ENCODE measurements at places on chromosomes 16 and 17.

DNA sequence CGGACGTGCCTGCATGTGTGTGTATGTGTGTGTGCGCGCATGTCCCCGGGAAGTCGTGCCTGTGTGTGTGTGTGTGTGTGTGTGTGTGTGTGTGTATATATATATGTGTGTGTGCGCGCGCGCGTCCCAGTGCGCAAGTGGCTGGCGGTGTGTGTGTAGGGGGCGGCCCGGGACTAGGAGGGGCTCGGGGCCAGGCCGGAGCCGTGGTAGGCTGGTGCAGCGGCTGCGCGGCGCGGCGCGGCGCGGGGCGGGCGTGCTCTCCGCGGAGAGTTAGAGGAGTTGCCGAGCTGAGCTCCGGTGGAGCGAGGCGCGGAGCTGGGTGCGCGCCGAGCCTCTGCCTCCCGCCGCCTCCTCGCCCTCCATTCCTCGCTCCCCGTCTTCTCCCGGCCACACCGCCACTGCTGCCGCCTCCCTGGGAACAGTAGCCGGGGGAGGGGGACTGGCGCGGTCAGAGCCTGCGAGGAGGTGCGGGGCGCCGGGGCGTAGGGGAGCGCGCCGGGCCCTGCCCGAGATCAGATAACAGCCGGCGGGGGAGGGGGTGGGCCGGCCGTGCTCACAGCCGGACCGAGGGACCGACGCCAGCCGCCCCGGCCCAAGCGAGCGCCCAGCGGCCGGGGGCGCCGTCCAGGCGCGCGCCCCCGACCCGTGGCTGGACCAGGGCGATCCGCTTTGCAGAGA lies at the start of gene KCNJ12:
Gene KCNJ12, plus strand, starts transcription at position 277 of the 678 bp plus-strand sequence. CDS start 38,986 bp downstream, outside the sequence.
- DNase-seq: peak; percentile 32

- no peak for DNase-seq
Observed at GRCh38 chr17:29927546-29927945, 2.5 kb downstream of the SSH2 start.

DNA sequence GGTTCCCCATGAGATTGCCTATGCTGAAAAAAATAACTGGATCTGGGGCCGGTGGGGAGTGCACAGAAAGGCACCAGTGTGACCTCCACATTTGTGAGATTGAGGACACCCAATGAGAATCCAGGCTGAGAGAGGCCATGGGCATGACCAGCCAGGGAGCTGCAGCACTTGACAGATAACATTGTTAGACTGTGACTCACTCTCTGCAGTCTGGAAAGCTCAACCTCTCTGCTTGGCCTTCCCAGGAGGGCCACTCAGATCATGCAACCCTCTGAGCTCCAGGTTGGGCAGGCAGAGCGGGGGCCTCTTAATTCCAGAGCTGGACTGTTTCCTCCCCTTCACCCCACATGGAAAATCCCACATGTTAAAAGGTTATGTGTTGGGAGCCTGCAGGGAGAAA lies 30.1 kb downstream of the FZD2 start:
- DNase-seq: peak; percentile 53

DNA sequence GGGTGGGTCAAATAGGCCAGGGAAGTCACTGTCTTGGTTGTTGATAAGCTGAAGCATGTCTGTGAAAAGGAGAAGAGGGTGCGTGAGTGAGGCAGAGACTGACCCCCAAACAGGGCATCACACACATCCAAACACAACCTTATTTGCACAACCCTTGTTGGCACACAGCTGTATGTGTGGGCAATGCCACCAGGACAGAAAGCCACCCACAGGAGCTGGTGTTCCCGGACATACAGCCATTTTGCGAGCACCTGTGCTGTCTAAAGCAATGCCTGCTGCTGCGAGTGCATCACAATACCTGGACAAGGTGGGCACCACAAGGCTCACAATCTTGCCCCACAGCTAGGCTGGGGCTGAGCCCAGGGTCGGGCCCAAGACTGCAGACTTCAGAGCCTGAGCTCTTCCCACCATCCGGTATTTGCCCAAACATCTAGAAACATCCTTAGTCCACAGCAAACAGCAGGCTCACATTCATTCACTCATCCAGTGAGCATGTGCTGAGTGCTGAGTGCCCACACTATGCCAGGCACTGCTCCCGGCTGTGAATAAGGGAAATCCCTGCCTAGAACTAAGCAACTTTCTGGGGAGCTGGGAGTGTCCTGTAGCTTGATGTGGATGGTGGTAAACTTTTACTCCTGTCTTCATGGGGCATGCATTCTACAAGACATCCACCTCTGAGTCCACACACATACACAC lies 16.2 kb downstream of the SREBF1 start:
- DNase-seq: no peak

DNA sequence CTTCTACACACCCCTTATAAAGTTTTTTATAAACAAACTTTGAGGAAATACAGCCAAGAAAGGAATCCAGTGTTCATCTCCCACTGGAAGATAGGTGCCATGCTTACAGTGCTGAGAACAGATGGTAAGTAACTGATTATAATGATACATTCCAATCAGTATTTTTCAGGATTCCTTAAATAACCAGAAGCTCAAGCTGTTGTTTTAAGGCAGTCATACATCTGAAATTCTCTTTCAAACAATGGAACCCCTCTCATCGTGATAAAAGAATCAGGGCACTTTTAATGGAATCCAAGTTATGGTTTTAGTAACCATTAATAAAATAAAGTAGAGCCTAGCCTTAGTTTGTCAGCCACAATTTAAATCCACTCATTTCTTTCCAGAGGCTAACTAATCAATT lies 56.1 kb upstream of the STAC2 start:
- DNase-seq: no peak
